Left ventricle myocardium inferior (tissue), 1 donor: ENCODE measurements at places on chromosomes 6 and 20. TPM values are rescaled to one million over a fixed set of nuclear protein-coding genes. Genes with fewer than 3 reads are reported as not detected.

PLCB1 gene
- 6.0 TPM for total RNA-seq

KIAA1586 gene
- 5.7 TPM for total RNA-seq

KHDC1 gene
- total RNA-seq: 1.1 TPM

SLC35D3 gene
- 0.08 TPM for total RNA-seq

HLA-DRA gene
- 87.3 TPM for total RNA-seq
